ENCODE measurements at places on chromosomes 3 and 15.

GRCh38 chr15:93897377-93897776, 334.0 kb upstream of the MCTP2 start:
- no peak overlapping the region for H3K27ac ChIP-seq
- H3K4me1 ChIP-seq = no peaks in the 10 kb centered on the region
- no peaks in the 10 kb centered on the region for H3K27me3 ChIP-seq
- no peak for DNase-seq

DNA sequence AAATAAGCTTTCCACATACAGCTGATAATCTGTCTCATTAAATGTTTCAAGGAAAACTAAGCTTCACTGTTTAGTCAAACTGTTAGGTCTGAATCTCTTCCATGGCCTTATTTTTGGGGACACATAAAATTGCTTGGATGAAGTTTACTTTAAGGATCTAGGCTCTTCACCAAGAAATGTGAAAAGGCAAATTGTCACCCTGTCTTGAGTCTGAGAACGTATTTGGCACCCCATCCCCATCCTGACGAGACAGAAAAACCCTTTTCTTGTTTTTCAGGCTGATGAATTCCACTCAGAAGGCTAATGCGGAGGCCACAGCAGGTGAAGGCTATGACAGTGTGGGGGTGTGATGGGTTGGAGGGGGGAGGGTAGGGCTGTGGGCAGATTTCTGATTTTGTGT, 226.6 kb downstream of the GREM1 start:
- DNase-seq = no peak
- H3K27me3 ChIP-seq = no peaks in the 10 kb centered on the region
- H3K27ac ChIP-seq = no peak overlapping the region
- H3K4me1 ChIP-seq = no peaks in the 10 kb centered on the region
- no peaks in the 10 kb centered on the region for H3K36me3 ChIP-seq
- H3K4me3 ChIP-seq = no peak overlapping the region

GRCh38 chr15:100346866-100347512, 5.2 kb upstream of the ADAMTS17 start:
- DNase-seq = no peak
- H3K36me3 ChIP-seq = no peaks in the 10 kb centered on the region
- H3K27ac ChIP-seq = no peak overlapping the region
- H3K27me3 ChIP-seq = no peaks in the 10 kb centered on the region

DNA sequence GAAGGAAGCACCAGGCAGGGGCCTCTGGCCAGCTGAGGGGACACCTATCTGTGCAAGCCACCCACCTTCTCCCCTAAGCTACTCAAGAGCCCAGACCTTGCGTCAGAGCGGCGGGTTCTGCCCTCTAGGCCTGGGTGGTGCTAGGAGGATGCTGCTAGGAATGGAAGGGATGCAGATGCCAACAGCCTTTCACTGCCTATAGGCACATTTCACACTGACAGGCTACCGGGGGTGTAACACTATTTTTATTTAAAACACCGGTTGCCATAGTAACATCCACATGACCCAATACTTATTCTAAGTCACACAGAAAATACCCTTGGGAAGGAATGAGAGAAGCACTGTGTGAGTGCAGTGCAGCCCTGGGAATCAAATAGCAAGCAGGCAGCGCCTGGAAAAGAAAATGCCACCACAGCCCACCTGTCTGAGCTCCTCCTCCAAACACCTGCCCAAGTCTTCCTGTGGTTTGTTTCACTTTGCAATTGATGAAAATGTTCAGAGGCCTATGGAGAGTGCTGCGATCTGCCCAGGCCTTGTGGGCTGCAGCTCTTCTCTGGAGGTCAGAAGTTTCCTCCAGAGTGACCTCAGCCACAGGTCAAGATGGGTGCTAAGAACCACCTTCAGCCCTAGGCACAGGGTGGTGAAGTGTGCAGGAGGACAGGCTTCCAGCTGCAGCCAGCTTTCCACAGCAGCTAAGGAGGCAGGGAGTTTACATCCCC, 113.5 kb upstream of the TOPAZ1 start:
- H3K27ac ChIP-seq = no peak overlapping the region
- H3K36me3 ChIP-seq = no peaks in the 10 kb centered on the region
- peaks cover 2% of the 10 kb centered on the region for H3K27me3 ChIP-seq
- H3K4me1 ChIP-seq = peaks cover 2% of the 10 kb centered on the region

GRCh38 chr15:69457304-69458280, 5.0 kb downstream of the RPLP1 start:
- H3K4me3 ChIP-seq = no peak overlapping the region
- no peak for DNase-seq
- H3K36me3 ChIP-seq = peaks cover 48% of the 10 kb centered on the region
- peaks cover 37% of the 10 kb centered on the region for H3K4me1 ChIP-seq

DNA sequence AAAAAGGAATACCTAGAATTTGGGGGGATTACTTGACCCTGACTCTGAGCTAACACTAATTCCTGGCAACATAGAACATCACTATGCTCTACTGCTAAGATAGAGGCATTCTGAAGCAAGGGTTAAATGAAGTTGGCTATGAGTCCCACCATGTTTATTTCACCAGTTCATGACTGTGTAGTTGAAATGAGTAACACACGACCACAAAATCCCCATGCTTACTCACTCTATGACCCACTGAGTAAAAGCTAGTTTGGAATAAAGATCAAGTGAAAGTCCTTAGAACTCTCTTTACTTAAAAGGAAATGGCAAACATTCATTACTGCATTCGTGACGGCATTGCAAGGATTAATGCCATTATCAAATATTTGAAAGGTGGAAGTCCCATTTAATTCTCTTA, 47.4 kb downstream of the MRPL46 start:
- H3K36me3 ChIP-seq = no peaks in the 10 kb centered on the region
- peaks cover 44% of the 10 kb centered on the region for H3K27me3 ChIP-seq
- no peak overlapping the region for H3K4me3 ChIP-seq
- no peak for DNase-seq

DNA sequence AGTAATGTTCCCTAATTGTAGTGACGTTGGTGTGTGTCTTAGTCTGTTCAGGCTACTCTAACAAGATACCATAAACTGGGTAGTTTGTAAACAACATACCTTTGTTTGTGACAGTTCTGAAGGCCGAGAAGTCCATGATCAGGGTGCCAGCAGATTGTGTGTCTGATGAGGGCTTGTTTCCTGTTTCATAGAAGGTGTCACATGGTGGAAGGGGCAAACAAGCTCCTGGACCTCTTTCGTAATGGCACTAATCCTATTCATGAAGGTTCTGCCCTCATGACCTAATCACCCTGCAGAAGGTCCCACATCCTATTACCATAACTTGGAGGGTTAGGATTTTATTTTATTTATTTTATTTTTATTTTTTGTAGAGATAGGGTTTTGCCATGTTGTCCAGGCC, 11.1 kb downstream of the ATXN7 start:
- H3K4me3 ChIP-seq = no peak overlapping the region
- H3K27me3 ChIP-seq = no peaks in the 10 kb centered on the region
- peaks cover 5% of the 10 kb centered on the region for H3K36me3 ChIP-seq
- no peak overlapping the region for H3K27ac ChIP-seq
- no peak for DNase-seq
- H3K4me1 ChIP-seq = peaks cover 52% of the 10 kb centered on the region

DNA sequence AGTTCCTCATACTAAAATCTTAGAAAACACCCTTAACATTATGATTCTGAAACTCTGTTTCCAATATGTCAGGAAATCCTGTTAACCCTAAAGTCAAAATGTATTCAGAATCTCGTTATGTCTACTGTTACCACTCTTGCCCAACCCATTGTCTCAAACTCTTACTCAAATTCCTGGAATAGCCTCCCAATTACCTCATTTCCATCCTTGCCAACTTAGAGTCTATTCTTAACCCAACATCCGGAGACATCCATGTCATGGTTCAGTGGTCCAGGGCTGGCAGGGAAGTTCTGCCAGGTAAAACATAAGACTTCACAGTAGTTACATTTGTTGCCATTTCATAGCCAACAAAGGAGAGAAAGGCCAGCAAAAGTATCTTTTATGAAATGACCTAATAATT, 593.9 kb downstream of the PYDC2 start:
- H3K27me3 ChIP-seq = no peaks in the 10 kb centered on the region
- DNase-seq = no peak
- no peaks in the 10 kb centered on the region for H3K4me1 ChIP-seq
- no peak overlapping the region for H3K27ac ChIP-seq
- no peaks in the 10 kb centered on the region for H3K36me3 ChIP-seq
- H3K4me3 ChIP-seq = no peak overlapping the region

DNA sequence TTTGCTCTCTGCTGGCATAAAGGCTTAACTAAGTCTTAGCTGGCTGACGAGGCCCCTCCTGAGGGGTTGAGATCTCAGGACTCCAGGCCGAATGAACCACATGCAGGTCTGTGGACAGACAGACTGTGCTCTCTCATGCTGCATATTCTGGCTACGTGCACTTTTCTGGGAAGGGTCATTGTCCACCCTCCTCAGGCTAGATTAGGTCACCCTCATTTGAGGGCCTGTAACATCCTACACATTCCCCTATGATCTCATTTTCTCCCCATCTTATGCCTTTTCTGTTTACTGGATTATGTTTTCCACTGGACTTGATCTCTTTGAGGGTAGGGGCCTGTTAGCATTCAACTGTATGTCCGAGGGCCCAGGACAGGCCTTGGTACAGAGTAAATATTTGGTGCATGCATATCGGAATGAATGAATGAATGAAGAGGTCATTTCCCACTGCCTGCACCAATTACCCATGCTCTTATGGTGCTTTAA, 13.7 kb downstream of the EEFSEC start:
- H3K27ac ChIP-seq = no peak overlapping the region
- peaks cover 13% of the 10 kb centered on the region for H3K36me3 ChIP-seq
- H3K27me3 ChIP-seq = no peaks in the 10 kb centered on the region

DNA sequence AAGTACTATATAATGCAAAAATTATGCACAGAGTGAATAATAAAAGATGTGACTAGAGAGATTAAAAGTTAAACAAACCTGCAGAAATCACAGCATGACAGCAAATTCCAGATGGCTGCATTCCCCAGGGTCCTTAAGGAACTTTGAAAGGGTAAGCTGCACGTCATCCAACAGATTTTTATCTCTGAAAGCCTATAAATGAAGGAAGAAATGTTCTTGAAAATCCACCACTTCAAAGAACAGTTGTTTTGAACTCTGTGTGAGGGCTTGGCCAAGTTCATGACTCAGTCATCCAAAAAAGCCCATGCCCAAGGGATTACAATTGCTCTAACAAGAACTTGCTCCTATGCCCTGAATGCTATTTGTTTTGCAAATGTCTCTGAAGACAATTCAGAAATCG, 603.6 kb downstream of the PLOD2 start:
- no peak overlapping the region for H3K27ac ChIP-seq
- no peak overlapping the region for H3K4me3 ChIP-seq
- no peaks in the 10 kb centered on the region for H3K27me3 ChIP-seq
- H3K36me3 ChIP-seq = no peaks in the 10 kb centered on the region
- H3K4me1 ChIP-seq = no peaks in the 10 kb centered on the region

- DNase-seq = no peak
- H3K4me1 ChIP-seq = peaks cover 22% of the 10 kb centered on the region
- no peak overlapping the region for H3K4me3 ChIP-seq
- peaks cover 21% of the 10 kb centered on the region for H3K36me3 ChIP-seq
These were observed 50.1 kb downstream of the TMOD3 start for GRCh38 chr15:51879555-51879954.

DNA sequence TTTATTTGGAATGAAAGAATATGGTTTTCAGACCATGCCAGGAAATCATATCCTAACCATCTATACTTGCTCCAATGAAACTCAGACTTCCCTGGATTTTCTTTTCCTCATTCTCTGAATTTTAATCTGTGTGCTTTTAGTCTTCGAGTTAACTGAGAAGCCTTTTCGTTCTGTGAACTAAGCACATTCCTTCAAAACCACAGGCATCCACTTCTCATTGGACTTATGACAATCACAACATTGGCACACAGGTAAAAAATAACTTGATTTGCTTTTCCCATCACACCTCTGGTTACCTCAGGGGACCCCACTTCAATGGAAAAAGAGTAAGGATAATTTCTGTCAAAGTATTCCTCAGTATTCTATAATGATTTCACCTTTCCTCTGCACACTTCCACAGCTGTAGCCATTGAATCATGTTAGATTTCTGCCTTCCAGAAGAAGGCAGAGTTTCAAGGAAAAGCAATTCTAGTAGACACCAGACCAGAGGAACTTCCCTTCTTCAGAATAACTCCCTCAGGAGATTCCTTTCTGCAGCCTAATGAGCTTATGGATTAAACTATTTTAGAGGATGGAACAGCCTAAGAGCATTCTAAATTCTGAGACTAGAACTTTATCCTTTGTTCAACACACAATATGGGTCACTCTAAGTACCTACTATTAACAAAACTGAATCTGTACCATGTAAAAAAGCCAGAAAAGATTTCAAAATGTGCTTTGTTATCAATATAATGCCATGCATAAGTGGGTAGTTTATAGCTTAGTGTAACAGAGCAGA, 15.9 kb downstream of the COMMD2 start:
- H3K4me1 ChIP-seq = no peaks in the 10 kb centered on the region
- no peak for DNase-seq
- H3K27me3 ChIP-seq = no peaks in the 10 kb centered on the region
- no peak overlapping the region for H3K27ac ChIP-seq

- H3K4me1 ChIP-seq = no peaks in the 10 kb centered on the region
- H3K27ac ChIP-seq = no peak overlapping the region
- peak; percentile 10 for DNase-seq
These were observed 154.2 kb upstream of the TNIK start for GRCh38 chr3:171614318-171614921.

DNA sequence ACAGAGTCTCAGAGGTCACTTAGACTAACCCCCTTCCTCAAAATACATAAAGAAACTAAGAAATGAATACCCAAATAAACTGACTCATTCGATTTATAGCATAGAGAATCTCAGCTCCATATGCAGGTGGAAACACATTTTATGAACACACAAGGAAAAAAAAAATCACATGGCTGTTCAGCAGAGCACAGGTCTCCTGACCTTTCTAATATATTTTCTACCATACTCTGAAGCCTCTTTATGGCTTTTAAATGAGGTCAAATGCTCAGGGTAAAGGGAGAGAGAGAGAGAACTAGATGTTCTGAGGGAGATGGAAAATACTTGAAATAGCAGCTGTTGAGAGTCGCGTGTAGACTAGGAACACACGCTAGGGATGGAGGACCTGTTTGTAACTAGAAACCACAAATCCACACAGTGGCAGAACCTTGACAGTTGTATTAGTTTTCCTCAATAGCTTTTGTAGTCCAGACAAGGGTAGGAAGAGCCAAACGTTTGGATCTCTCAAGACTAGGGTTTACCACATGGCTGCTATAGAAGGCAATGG, 165.3 kb downstream of the FMN1 start:
- no peaks in the 10 kb centered on the region for H3K4me1 ChIP-seq
- no peaks in the 10 kb centered on the region for H3K27me3 ChIP-seq
- no peak for DNase-seq
- H3K36me3 ChIP-seq = no peaks in the 10 kb centered on the region
- no peak overlapping the region for H3K4me3 ChIP-seq

DNA sequence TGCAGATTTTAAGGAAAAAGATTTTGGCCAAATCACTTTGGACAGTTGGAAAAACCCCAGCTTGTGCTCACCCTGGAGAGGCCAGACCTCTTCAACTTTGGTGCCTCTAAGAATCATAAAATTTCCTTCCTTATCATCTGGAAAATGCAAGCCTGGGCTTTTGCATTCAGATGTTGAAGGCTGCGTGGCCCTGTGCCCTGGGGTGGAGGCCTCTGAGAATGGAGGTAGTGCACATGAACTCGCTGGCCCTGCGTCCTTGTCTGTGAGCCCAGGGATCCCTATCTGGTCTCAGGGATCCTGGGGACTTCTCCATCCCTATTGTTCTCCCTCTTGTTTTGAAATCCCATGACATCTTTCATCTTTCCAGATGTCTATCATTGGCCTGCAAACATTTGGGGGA, 64.6 kb upstream of the ARNT2 start:
- no peaks in the 10 kb centered on the region for H3K36me3 ChIP-seq
- H3K4me1 ChIP-seq = no peaks in the 10 kb centered on the region
- peaks cover 21% of the 10 kb centered on the region for H3K27me3 ChIP-seq
- no peak overlapping the region for H3K27ac ChIP-seq
- no peak overlapping the region for H3K4me3 ChIP-seq
- no peak for DNase-seq
